ENCODE measurements at places on chromosomes 1 and 21. TPM values are rescaled to one million over a fixed set of nuclear protein-coding genes. Genes with fewer than 3 reads are reported as not detected.

GRCh38 chr21:15405214-15405613 lies 324.6 kb upstream of the USP25 start:
- H3K4me1 ChIP-seq = no peaks in the 10 kb centered on the region
- no peaks in the 10 kb centered on the region for H3K36me3 ChIP-seq
- no peaks in the 10 kb centered on the region for H3K27me3 ChIP-seq
- no peak overlapping the region for H3K27ac ChIP-seq

- peaks cover 33% of the 10 kb centered on the region for H3K4me1 ChIP-seq
- H3K27me3 ChIP-seq = no peaks in the 10 kb centered on the region
- peaks cover 20% of the 10 kb centered on the region for H3K36me3 ChIP-seq
- peak overlapping the region; percentile 80 for H3K4me3 ChIP-seq
- peak overlapping the region; percentile 85 for H3K27ac ChIP-seq
These were observed 486 bp downstream of the SLC27A3 start for GRCh38 chr1:153775458-153776327.

- no peak overlapping the region for H3K27ac ChIP-seq
- H3K4me1 ChIP-seq = peaks cover 48% of the 10 kb centered on the region
- H3K36me3 ChIP-seq = peaks cover 2% of the 10 kb centered on the region
- H3K4me3 ChIP-seq = no peak overlapping the region
These were observed 4.5 kb downstream of the PAFAH2 start for GRCh38 chr1:25993197-25993951.

DNA sequence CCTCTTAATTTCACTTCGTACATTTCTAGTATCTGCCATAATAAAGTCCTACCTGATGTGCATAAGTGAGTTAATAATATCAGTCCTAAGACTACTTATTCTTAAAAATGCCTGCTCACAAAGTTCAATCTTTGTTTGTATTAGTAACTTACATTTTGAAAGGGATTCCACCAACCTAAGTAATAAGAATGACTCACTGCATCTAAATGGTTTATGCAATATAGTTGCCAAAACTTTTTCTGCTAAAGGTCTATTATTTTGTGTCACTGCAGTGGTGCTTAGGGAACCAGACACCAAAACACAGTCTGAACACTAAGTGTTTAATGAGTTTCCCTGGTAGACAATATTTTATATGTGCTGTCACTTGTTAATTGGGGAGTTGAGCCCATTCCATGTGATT lies 1.8 kb downstream of the ZNF669 start:
- peaks cover 16% of the 10 kb centered on the region for H3K4me1 ChIP-seq
- H3K4me3 ChIP-seq = peak overlapping the region; percentile 43
- H3K27me3 ChIP-seq = peaks cover 3% of the 10 kb centered on the region
- H3K36me3 ChIP-seq = peaks cover 66% of the 10 kb centered on the region
- H3K27ac ChIP-seq = no peak overlapping the region

GRCh38 chr1:66778266-66778665 lies 22.8 kb downstream of the INSL5 start:
- DNase-seq = no peak
- peaks cover 4% of the 10 kb centered on the region for H3K27me3 ChIP-seq
- no peak overlapping the region for H3K4me3 ChIP-seq
- H3K27ac ChIP-seq = no peak overlapping the region

GRCh38 chr21:45864436-45864835 lies 117.1 kb upstream of the COL6A1 start:
- no peaks in the 10 kb centered on the region for H3K27me3 ChIP-seq
- DNase-seq = no peak
- H3K4me1 ChIP-seq = no peaks in the 10 kb centered on the region
- no peaks in the 10 kb centered on the region for H3K36me3 ChIP-seq

- no peak overlapping the region for H3K27ac ChIP-seq
- DNase-seq = no peak
- H3K27me3 ChIP-seq = no peaks in the 10 kb centered on the region
These were observed 19.1 kb downstream of the AGL start for GRCh38 chr1:99869304-99869703.

GRCh38 chr1:42183957-42184268 lies 19.4 kb upstream of the GUCA2A start:
- peaks cover 26% of the 10 kb centered on the region for H3K36me3 ChIP-seq
- no peak overlapping the region for H3K4me3 ChIP-seq
- H3K27ac ChIP-seq = no peak overlapping the region
- no peaks in the 10 kb centered on the region for H3K27me3 ChIP-seq
- DNase-seq = no peak

DNA sequence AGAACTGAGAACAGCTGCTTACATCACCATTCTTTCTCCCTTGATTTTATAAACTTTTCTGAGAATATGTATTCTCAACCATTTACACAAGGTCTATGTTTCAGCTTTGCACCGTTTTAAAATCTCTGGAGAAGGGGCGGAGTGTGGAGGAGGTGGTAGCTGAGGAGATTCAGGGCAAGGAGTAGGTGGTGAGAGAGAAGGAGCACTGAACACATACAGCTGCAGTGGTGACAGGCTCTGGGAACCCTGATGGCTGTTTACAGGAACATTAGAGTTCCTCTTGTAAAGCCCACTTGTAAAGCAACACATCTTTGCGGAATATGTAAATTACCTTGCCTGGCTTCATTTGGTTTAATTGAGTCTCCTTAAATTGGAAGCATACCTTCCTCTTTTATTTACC lies 89.7 kb downstream of the SMYD2 start:
- H3K27me3 ChIP-seq = peaks cover 4% of the 10 kb centered on the region
- H3K36me3 ChIP-seq = no peaks in the 10 kb centered on the region
- DNase-seq = no peak
- H3K4me1 ChIP-seq = no peaks in the 10 kb centered on the region
- H3K4me3 ChIP-seq = no peak overlapping the region

- H3K27me3 ChIP-seq = no peaks in the 10 kb centered on the region
- H3K4me1 ChIP-seq = peaks cover 65% of the 10 kb centered on the region
- DNase-seq = no peak
These were observed 16.8 kb downstream of the UCK2 start for GRCh38 chr1:165844114-165844798.

DNA sequence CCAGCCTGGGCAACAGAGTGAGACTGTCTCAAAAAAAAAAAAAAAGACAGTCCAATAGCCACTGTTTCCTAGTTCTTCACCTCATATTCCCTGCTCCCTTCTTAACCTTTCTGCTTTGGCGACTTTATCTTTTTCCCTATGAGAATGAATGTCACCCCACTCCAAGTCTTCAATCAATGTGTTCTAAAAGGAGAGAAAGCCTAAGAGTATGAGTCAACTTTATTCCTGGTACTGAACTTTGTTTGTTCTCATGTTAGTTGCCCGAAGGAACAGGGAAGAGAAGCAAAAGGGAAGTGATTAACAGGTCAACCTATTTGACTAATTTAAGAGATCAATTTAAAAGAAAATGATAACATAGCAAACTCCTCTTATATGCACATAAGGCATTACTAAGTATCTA lies 39.9 kb upstream of the SLC16A1 start:
- no peak for DNase-seq
- no peaks in the 10 kb centered on the region for H3K27me3 ChIP-seq
- no peak overlapping the region for H3K4me3 ChIP-seq
- peaks cover 12% of the 10 kb centered on the region for H3K36me3 ChIP-seq
- no peak overlapping the region for H3K27ac ChIP-seq

DNA sequence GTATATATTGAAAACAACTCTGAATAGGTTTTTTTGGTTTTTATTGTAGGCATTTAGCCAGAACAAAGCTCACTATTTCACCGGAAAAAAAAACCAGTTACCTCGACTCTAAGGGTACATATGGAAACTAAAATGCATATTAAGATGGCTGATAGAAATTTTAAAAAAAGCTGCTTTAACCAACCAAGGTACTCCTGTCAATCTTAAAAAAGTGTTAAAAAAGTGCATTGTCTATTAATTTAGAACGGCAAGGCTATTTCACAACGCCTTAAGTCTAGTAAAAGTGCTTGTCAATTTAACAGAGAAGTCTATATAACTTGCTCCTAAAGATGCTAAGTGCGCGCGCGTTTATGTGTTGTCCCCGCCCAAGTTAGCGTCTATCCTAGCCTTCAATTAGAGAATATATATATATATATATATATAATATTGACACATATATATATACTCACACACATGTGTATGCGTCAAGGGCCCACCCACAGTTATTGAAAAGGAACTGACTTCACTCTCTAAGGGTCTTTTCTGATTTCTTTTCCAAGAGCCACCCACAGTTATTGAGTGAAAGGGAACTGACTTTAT lies 934 bp downstream of the ASPM start:
- H3K27ac ChIP-seq = peak overlapping the region; percentile 96
- peak overlapping the region; percentile 85 for H3K4me3 ChIP-seq
- peaks cover 39% of the 10 kb centered on the region for H3K36me3 ChIP-seq
- no peaks in the 10 kb centered on the region for H3K27me3 ChIP-seq
- H3K4me1 ChIP-seq = peaks cover 42% of the 10 kb centered on the region
- DNase-seq = no peak

DNA sequence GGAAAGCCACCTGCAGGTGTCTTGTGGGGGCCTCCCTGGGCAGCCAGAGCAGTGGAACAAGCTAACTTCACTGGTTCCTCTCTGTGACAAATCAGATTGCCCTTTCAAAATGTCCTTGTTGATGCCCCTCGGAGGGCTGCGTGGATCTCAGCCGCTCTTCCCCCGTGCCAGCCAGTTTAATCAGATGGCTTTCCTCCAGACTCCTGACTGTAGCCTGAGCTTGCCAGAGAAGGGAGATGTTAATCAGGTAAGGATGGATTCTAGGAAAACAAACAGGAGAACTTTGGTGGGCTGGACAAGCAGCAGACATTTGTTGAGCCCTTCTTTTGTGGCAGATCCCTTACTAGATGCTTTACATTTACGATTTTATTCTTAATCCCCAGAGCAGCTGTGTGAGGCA lies 88.2 kb downstream of the DMRTA2 start:
- H3K36me3 ChIP-seq = no peaks in the 10 kb centered on the region
- peaks cover 9% of the 10 kb centered on the region for H3K4me1 ChIP-seq
- DNase-seq = no peak
- no peak overlapping the region for H3K4me3 ChIP-seq

- peaks cover 35% of the 10 kb centered on the region for H3K27me3 ChIP-seq
- no peaks in the 10 kb centered on the region for H3K36me3 ChIP-seq
- H3K4me1 ChIP-seq = peaks cover 3% of the 10 kb centered on the region
- no peak for DNase-seq
- H3K27ac ChIP-seq = no peak overlapping the region
These were observed 91.5 kb upstream of the GCLM start for GRCh38 chr1:94000510-94001282.

- no peaks in the 10 kb centered on the region for H3K36me3 ChIP-seq
- no peak overlapping the region for H3K4me3 ChIP-seq
- H3K27me3 ChIP-seq = peaks cover 7% of the 10 kb centered on the region
- no peaks in the 10 kb centered on the region for H3K4me1 ChIP-seq
- H3K27ac ChIP-seq = no peak overlapping the region
These were observed 37.9 kb upstream of the TSPEAR start for GRCh38 chr21:44749116-44749758.

- H3K27ac ChIP-seq = peak overlapping the region; percentile 98
- peak overlapping the region; percentile 99 for H3K4me3 ChIP-seq
- H3K4me1 ChIP-seq = peaks cover 55% of the 10 kb centered on the region
- no peaks in the 10 kb centered on the region for H3K27me3 ChIP-seq
- peak; percentile 66 for DNase-seq
- H3K36me3 ChIP-seq = peaks cover 54% of the 10 kb centered on the region
These were observed 2.2 kb downstream of the IER5 start for GRCh38 chr1:181090641-181091126.

DNA sequence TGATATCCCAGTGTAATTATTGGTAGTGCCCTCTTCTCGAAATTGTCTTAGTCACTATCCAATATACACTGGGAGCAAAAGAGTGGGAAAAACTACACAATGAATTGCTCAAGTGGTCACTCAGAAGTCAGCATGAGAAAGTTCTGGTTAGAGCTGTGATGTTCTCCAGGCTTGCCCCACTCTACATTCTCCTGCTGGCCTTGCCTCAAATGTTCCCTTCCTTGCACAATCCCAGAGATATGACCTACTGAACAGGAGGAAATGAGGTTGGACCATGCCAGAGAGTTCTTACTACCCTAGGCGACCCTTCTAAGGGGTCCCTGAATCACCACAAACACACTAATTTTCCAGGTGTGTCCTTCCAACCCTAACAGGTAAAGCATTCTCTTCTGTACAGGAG lies 40.8 kb downstream of the GLUL start:
- H3K4me3 ChIP-seq = no peak overlapping the region
- H3K4me1 ChIP-seq = no peaks in the 10 kb centered on the region
- H3K36me3 ChIP-seq = no peaks in the 10 kb centered on the region
- no peak for DNase-seq
- H3K27me3 ChIP-seq = peaks cover 3% of the 10 kb centered on the region

GRCh38 chr21:14353726-14354125 lies 29.2 kb downstream of the HSPA13 start:
- peaks cover 21% of the 10 kb centered on the region for H3K27me3 ChIP-seq
- DNase-seq = no peak
- no peaks in the 10 kb centered on the region for H3K4me1 ChIP-seq
- no peak overlapping the region for H3K27ac ChIP-seq

GRCh38 chr1:74474585-74474984 lies 37.8 kb downstream of the LRRC53 start:
- no peaks in the 10 kb centered on the region for H3K36me3 ChIP-seq
- H3K4me1 ChIP-seq = no peaks in the 10 kb centered on the region
- peaks cover 5% of the 10 kb centered on the region for H3K27me3 ChIP-seq
- DNase-seq = no peak
- H3K27ac ChIP-seq = no peak overlapping the region

- DNase-seq = no peak
- H3K4me1 ChIP-seq = no peaks in the 10 kb centered on the region
- no peaks in the 10 kb centered on the region for H3K27me3 ChIP-seq
- H3K27ac ChIP-seq = no peak overlapping the region
These were observed 170.6 kb upstream of the ARHGEF16 start for GRCh38 chr1:3283849-3284248.

DNA sequence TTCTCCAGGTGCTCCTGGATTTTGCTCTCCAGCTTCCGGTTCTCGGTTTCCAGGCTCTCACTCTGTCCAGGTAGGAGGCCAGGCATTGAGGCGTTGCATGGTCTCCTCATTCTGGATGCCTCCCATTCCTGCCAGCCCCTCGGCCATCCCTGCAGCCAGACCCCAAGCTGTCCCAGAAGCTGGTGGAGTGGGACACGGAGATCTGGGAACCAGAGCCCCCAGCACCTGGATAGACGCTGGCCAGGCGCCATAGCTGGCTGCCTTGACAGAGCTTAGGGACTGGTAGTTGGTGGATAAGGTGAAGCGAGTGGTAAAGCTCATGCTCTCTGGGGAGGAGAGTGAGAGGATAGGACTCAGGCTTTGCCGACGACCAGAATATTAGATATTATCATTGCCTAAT lies 29.6 kb downstream of the RAP1A start:
- H3K4me1 ChIP-seq = peaks cover 72% of the 10 kb centered on the region
- H3K36me3 ChIP-seq = peaks cover 51% of the 10 kb centered on the region
- no peaks in the 10 kb centered on the region for H3K27me3 ChIP-seq
- no peak for DNase-seq

SVBP gene
- total RNA-seq = 17.4 TPM

CRYBG2 gene
- 1.9 TPM for total RNA-seq

PDPN gene
- total RNA-seq = not detected

LINGO4 gene
- total RNA-seq = 1.3 TPM

AIRE gene
- 0.58 TPM for total RNA-seq

NGF gene
- not detected for total RNA-seq

FTCD gene
- total RNA-seq = not detected

RGS13 gene
- total RNA-seq = not detected

PRAMEF11 gene
- total RNA-seq = not detected

PCP4L1 gene
- 0.28 TPM for total RNA-seq

AGO4 gene
- total RNA-seq = 20.9 TPM

CTTNBP2NL gene
- total RNA-seq = 3.6 TPM

AMPD1 gene
- total RNA-seq = not detected

IL20 gene
- not detected for total RNA-seq

CYB561D1 gene
- 19.5 TPM for total RNA-seq

ANKRD35 gene
- 0.35 TPM for total RNA-seq

SLC9C2 gene
- not detected for total RNA-seq

HMGB4 gene
- not detected for total RNA-seq

AADACL3 gene
- not detected for total RNA-seq
